ENCODE measurements at places on chromosomes 12 and 14.

DNA sequence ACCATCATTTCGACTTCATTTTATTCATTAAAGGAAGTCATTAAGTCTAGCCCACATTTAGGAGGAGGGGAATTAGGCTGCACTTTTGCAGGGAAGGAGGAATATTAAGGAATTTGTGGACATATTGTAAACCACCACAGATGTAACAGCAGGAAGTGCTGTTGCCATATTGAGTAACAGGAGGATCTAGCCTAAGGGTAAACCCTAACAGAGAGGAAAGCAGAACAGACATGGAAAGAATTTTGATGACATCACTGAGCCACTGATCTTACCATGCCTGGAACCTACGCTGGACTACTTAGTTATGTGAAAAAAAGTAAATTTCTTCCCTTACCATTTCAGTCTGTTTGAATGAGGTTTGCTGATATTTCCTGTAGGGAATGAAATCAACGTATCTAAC lies 100.7 kb upstream of the ATF7IP start:
- no peak for DNase-seq

GRCh38 chr12:26746121-26746714 lies 86.8 kb downstream of the ITPR2 start:
- no peak for DNase-seq

- no peak for DNase-seq
Observed at GRCh38 chr12:100927826-100928225, 133.2 kb downstream of the ANO4 start.

GRCh38 chr12:3491938-3492792 lies 1.2 kb downstream of the PRMT8 start:
- DNase-seq: no peak

- DNase-seq: no peak
Observed at GRCh38 chr14:52494444-52494843, 57.9 kb downstream of the TXNDC16 start.

DNA sequence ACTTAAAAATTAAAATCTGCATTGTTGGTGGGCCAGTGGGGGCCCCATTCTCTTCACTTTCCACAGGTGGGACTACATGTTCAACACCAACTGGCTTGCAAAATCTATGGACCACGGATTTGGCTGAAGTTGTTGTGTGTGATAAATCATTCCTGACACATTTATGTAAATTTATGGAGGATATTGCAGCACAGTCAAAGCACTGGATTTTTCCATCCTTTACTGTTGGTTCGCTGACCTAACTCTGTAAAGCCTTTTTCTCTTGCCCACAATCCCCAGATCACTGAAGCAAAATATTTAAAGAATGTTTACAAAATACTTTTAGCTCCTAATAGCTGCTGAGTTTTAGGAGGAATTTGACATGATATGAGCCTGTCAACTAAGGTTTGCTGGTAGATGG lies 219.7 kb upstream of the PRICKLE1 start:
- no peak for DNase-seq

DNA sequence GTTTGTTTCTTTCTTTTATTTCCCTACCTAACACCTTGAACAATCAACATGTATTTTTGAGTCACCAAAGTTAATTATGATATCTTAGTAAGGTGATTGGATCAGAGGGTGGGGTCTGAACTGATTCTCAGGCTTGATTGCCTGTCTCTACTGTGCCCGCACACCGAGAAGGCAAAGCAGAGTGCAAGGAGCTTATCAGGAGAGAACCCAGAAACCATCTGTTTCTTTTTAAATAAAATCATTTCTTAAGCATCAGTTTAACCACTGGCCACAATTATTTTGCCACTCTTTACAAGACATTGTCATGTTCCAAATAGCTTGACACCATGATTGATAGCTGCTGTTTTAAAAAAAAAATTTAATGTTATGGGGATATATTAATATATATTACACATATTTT lies 3.1 kb downstream of the GARIN2 start:
- no peak for DNase-seq

DNA sequence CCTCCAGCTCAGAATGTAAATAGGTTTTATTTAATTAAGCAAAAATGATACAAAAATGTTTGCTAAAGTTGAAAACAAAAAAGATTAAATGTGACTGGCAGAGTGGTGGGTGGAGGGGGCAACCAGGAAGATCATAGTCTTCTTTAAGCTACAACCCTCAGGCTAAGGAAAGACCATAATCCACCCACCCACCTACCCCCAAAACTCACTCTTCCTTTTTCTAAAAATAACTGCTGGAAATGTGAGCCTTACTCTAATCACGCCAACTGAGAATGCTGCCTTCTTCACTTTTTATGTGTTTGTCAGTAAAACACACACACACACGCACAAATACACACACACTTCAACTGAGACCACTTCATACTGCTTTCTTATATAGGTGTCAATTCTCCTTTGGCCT lies 230.0 kb upstream of the EGLN3 start:
- no peak for DNase-seq

DNA sequence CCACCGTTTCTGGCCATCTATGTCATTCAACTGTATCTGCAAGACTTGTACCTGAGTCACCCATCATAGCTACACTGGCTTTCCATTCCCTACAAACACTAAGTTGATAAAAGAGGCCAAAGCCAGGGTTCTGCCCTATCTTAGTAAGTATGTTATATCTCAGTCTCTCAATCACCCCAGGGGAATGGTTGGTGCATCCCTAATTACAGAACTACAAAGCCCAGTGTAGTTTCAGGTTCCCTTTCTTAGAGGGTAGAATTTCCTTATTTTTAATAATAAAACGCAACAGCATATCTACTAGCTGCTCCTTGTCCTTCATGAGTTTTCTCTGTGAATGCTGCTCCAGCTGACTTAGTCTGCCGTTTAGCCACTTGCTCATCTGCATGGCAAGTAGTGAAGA lies 57.6 kb downstream of the ST8SIA1 start:
- DNase-seq: no peak

DNA sequence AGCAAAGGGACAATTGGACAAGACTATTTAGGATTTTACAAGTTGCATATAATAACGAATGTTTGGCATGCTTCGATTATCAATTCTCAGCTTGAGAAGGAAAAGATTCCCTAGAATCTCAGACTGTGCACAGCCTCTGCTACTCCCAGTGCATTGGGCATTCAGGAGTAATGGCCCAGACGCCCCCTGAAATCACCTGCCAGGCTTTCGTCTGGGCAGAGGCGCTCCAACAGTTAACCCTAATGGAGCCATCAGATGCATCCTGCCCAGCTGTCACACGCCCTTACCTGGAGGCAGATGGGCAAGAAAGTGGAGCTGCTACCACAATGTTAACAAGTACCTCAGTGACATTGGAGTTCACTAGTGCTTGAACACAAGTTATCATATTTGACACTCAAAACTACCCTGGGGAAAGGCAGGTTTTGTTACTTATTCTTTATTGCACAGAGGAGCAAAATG lies 927 bp upstream of the LRP6 start:
- DNase-seq: no peak

DNA sequence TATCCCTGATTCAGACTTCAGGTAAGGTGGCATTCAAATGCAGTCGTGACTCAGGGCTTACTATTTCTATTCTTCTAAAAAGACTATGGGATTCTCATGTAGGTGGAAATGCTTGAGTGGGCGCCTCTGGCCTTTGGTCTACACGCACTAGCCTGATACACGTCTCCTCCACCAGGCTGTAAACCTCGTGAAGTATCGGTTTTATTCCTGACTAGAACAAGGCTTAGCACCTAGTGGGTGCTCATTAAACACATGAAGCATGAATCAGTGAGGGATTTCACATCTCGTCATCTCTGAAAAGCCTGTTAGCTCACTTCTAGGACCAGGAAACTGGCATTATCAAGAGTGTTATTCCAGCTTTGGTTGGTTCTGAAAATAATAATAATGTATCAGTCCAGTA lies 17.7 kb upstream of the HNF1A start:
- no peak for DNase-seq

All from iPS DF 19.7 (cell line).